LHCN-M2 (cell line): ENCODE measurements at places on chromosomes 1 and 21. TPM values are rescaled to one million over a fixed set of nuclear protein-coding genes. Genes with fewer than 3 reads are reported as not detected.

- DNase-seq, result no peak
Measured at GRCh38 chr1:208141610-208142192, 102.5 kb downstream of the PLXNA2 start.

- DNase-seq, result no peak
Measured at GRCh38 chr1:23788695-23789094, 2.2 kb upstream of the LYPLA2 start.

GRCh38 chr1:164165466-164165865 is 393.5 kb upstream of the PBX1 start:
- no peak for DNase-seq

DNA sequence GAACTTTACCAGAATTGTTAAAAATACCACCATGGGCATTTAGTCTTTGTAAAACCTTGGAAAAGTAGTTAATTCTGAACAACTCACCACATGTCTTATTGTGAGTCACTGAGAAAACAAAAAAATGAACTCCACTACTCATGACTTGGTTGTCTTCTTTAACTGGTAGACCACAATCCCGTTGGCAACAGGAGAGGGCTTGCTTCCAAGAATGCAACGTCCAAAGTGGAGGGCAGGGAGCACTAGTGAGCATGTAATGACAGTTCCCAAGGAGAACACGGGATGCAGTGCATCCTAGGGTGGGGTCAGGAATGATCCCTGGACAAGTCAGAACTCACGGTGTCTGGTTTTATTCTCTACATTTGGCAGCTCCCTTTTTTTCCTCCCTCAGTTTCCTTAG is 15.2 kb upstream of the HMCN1 start:
- peak; percentile 97 for DNase-seq

- DNase-seq, result no peak
Measured at GRCh38 chr1:233710031-233710430, 96.1 kb downstream of the KCNK1 start.

- no peak for DNase-seq
Measured at GRCh38 chr1:2983319-2983705, 38.0 kb upstream of the ACTRT2 start.

DNA sequence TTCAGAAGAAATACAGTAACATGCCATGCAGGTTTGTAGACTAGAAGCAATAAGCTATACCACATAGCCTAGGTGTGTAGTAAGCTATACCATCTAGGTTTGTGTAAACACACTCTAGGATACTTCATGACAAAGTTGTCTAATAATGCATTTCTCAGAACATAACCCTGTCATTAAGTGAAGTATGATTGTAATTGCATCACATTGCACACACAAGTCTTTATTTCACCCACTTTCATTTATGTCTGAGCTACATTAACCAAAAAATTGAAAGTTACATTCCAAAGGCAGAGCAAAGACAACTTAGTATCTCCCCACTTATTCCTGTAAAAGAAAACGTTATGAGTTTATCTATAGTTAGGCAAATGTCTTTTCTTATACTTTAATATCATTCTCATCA is 64.5 kb upstream of the ATF3 start:
- no peak for DNase-seq

GRCh38 chr1:145863282-145864018 is 4.6 kb upstream of the PIAS3 start:
- DNase-seq, result no peak

- DNase-seq, result peak; percentile 6
Measured at GRCh38 chr1:7426780-7427604, 344.1 kb upstream of the VAMP3 start.

DNA sequence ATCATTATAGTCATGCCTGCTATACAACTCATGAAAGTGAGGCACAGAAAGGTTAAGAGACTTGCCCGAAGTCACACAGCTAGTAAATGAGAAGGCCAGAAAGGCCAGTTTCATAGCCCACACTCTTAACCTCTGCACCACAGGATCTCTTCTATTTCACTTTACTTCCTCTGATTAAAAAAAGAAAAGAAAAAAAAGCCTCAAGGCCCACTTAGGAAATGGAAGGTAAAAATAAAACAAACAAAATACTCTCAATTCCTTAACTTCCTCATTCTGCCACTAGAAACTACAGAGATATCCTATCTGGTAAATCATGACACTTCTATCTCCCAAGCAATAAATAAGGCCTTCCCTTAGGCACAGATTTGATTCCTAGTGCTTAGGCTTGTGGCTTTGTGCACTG is 7.6 kb upstream of the ENAH start:
- no peak for DNase-seq

GRCh38 chr21:17444828-17445227 is 68.0 kb upstream of the CXADR start:
- DNase-seq, result no peak

DNA sequence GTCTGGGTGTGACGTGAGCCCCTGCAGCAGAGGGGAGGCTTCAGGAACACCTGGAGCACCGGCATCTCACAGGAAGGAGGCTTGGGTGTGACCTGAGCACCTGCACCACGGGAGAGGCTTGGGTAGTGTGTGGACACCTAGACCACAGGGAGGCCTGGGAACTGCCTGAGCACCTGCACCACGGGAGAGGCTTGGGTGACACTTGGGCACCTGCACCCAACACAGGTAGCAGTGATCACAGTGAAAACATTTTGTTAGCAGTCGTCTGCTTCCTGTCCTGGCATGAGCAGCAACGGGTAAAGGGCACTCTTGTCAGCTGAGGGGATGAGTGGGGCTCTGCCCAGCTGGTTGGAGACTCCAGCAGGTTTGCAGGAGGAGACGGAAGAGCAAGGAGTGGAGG is 22.4 kb downstream of the LRRC3 start:
- no peak for DNase-seq

DNA sequence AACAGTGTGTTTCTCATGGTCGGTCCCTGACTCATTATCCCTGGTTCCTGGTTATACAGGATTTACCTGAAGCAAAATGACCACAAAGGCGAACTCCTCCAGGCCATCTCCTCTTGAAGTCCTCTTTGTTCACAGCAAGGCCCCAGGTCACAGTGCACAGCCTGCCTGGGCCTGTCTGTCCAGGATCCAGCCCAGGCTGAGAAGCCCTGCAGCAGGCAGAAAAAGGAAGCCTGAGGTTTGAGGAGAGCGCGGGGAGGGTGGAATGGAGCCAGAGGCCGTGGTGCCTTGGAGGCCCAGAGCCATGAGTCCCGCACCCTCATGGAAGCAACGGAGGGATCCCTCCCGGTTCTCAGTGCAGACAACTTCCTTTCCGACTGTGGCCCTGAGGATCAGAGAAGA is 136.8 kb upstream of the IRF2BP2 start:
- no peak for DNase-seq

GRCh38 chr1:51736702-51737101 is 119.8 kb downstream of the OSBPL9 start:
- DNase-seq, result peak; percentile 43

- DNase-seq, result no peak
Measured at GRCh38 chr1:232697187-232697822, 67.4 kb upstream of the SIPA1L2 start.

The OR2G2 gene
- not detected in 2 replicates for total RNA-seq

The PAQR6 gene
- 0.83 and 1.8 TPM in 2 replicates for total RNA-seq

The AQP10 gene
- total RNA-seq, result not detected in 2 replicates

The CFHR2 gene
- not detected in 2 replicates for total RNA-seq

The MYOCOS gene
- total RNA-seq, result not detected in 2 replicates

The TIPRL gene
- total RNA-seq, result 28.8 and 36.1 TPM in 2 replicates

The DCDC2B gene
- total RNA-seq, result not detected in 2 replicates

The CD2 gene
- not detected in 2 replicates for total RNA-seq
